COR-L47 (cell line): ENCODE measurements at places on chromosomes 16 and 17.

GRCh38 chr16:57630407-57630797 lies 2.0 kb downstream of the ADGRG1 start:
- DNase-seq = no peak

DNA sequence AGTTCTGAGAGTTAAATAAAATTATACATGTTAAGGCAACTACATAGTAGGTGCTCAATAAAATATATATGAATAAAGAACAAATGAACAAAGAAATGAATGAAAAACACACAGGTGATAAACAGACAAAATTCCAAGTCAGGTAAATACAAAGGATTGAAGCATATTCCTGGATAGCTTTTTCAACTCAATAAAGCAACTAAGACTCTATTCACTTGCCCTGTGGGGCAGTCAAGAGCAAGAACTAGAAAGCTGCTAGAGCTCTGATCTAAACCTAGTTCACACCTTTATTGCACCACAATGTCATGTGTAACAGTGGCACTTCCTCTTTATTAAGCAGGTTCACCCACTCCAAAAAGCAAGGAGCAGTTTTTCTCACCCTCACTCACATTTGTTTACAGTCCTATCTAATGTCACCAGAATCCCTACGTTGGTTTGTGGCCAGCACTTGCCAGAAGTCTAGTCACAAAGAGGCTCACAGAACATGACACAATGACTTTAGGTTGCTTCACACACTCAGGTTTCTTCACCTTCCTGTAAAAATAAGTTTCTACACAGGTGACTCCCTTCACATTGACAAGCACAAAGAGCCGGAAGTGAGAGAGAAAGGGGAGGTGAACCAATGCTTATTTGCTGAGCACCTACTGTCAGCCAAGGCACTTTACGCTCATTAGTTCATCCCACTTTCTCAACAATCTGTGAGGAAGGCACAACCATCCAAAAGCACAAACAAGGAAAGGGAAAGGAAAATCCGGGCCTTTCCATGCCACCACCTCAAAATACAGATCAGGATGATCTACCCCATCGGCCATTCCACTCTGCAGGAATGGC lies 70.8 kb downstream of the XPO6 start:
- DNase-seq = no peak

DNA sequence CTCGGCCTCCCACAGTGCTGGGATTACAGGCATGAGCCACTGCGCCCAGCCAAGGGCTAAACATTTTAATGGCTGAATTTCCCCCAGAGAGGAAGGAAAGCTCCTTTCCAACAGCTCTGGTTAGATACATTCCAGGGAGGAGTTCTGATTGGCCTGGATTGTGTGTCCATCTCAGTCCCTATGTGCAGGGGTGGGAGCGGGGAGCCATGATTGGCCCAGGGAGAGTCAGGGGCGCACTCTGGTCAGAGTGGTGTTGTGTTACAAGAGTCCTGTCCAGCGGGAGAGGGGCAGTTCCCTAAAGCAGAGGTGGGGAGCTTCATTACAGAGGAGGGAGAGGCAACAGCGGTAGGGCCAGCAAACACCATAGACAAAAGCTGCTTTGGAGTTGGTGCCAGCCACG lies 75.0 kb downstream of the RAP1GAP2 start:
- no peak for DNase-seq

DNA sequence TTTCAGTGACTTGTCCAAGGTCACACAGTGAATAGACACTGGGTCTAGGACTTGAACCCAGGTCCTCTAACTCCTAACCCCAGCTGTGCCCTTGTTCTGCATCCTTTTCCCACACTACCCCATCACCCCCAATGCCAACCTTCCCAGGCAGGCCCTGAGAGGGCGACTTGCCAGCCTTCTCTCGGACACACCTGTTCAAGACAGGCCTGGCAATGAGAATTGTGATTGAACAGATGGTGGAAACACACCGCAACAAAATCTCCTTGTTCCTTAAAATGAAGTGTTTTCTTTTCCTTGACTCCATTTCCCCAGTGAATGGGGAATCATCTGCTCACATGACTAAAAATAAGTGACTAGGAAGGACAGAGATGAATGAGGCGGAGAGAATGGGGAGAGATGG lies 189.5 kb upstream of the ASIC2 start:
- no peak for DNase-seq

DNA sequence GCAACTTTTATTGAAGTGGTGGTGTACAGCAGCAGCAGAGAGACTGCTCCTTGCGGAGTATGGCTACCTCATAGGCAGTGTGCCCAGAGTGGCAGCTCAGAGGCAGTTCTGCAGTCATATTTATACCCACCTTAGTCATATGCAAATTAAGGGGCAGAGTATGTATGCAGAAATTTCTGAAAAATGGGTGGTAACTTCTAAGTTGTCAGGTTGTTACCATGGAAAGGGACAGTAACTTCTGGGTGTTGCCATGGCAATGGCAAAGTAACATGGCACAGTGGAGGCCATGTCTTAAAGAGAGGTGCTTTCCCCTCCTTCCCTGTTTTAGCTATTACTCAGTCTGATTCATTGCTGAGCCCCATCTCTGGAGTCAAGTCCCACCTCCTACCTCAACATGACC lies 53.4 kb downstream of the MEOX1 start:
- no peak for DNase-seq
